ENCODE measurements at places on chromosomes 1 and 21.

DNA sequence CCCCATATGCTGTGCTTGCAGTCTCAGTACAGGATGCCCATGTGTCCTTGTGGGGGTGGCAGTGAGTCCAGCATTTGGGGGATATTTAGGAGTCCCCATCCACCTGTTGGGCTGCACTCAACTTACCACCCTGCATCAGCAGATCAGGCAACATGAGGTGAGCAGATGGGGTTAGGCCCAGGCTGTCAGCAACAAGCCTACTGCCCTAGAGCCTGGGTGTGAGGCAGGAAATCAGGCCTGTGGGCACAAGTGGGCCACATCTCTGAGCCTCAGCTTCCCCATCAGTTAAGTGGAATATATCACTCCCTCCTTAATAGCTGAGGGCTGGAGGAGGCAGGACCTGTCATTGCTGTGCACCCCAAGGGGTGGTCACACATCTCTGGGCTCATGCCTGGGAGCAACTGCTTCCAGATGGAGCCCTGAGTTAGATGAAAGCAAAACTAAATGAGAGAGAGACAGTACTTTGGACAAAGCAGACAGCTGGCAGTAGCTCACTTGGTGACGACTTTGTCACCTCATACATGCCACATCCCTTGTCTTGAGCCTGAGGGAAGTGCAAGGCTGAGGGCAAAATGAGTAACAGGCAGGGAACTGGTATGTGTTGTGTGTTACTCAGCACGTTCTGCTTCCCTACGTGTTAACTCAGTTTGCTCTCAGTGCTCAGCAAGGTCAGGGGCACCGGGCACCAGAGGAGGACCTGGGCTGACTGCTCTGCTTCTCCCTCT, 48.4 kb downstream of the TRIM11 start:
- no peak for DNase-seq

DNA sequence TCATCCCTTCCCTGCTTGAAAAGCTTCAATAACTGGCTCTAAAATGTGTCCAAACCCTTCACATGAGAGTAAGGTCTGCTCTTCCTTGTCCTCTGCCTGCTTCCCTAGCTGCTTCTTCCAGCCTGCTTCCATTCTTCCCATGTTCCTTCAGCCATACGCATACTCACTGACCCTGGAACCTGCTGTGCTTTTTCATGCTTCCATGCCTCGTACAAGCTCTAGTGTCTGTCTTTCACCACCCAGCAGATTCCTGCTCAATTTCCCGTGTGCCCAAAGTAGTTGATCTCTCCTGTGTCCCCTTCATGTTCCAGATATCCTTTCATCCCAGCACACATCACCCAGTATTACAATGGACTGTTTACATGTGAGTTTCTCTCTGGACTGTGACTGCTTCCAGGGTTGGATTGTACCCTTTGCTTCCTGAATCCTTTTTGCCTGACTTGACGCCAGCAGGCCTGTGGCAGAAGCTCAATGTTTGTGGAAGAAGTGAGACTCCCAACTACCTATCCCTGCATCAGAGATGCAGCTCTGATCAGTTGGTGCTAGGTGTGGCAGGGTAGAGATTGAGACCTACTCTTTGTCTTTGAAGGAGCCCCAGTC, 35.9 kb upstream of the RNF19B start:
- no peak for DNase-seq

DNA sequence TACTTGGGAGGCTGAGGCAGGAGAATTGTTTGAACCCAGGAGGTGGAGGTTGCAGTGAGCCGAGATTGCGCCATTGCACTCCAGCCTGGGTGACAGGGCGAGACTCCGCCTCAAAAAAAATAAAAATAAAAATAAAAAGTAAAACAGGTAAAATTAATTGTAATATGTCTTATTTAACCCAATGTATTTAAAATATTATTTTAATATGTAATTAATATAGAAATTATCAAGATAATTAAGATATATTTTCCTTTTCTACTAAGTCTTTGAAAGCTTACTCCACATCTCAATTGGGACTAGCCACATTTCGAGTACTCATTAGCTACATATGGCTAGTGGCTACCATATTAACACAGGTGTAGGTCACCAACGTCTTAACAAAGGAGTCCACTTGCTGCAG, 61.6 kb upstream of the IPO9 start:
- no peak for DNase-seq

- no peak for DNase-seq
Observed at GRCh38 chr1:94958081-94958480, 31.2 kb upstream of the CNN3 start.

DNA sequence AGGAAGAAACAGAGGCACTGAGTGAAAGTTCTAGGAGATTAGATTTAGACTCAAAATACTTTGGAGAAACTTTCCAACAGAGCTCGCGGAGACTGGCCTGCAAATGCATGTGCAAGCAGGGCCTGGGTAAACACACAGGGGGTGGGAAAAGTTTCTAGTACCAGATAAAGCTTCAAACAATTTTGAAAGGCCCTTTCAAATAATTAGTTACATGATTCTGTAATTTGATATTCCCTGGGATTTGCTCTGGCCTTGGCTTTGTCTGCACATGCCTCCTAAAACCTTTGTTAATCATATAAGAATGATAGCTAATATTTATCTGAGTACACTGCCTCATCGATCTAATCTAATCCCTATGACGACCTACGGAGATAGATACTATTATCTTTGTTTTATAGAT, 31.3 kb downstream of the VTCN1 start:
- no peak for DNase-seq

GRCh38 chr1:24973315-24973714, 43.2 kb upstream of the RUNX3 start:
- no peak for DNase-seq

GRCh38 chr1:9009438-9010370, 16.5 kb downstream of the SLC2A7 start:
- no peak for DNase-seq

- no peak for DNase-seq
Observed at GRCh38 chr1:91700332-91700731, 185.6 kb downstream of the TGFBR3 start.

DNA sequence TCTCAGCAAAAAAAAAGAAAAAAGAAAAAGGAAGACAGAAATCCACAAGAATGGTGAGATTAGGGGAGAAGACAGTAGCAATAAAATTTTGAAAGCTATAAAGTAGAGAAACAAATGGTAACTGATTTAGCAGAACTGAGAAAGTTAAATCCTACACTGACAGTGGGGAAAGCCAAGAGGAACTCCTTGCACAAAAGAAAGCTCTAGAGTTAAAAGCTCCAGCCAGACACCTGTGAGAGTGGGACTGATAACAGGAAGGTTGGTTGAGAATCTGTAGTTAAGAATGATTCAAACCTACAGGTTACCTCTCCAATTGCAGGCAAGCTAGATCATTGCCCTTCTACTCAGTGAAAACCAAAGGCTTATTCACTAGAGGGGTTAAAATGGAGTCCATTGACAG, 23.6 kb downstream of the FBXO28 start:
- DNase-seq: no peak

All from non-pigmented ciliary epithelial cell (primary cell).